ENCODE measurements at places on chromosomes 7 and 10.

DNA sequence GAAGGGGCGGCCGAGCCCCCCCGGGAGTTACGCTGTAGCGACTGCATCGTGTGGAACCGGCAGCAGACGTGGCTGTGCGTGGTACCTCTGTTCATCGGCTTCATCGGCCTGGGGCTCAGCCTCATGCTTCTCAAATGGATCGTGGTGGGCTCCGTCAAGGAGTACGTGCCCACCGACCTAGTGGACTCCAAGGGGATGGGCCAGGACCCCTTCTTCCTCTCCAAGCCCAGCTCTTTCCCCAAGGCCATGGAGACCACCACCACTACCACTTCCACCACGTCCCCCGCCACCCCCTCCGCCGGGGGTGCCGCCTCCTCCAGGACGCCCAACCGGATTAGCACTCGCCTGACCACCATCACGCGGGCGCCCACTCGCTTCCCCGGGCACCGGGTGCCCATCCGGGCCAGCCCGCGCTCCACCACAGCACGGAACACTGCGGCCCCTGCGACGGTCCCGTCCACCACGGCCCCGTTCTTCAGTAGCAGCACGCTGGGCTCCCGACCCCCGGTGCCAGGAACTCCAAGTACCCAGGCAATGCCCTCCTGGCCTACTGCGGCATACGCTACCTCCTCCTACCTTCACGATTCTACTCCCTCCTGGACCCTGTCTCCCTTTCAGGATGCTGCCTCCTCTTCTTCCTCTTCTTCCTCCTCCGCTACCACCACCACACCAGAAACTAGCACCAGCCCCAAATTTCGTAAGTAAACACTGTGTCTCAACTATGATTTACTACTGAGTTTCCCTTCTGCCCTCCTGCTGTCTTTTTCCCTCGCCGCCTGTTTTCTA is 666 bp downstream of the NRG3 start:
- no peak for DNase-seq

- no peak for DNase-seq
Measured at GRCh38 chr10:78568620-78569019, 500.1 kb upstream of the ZMIZ1 start.

DNA sequence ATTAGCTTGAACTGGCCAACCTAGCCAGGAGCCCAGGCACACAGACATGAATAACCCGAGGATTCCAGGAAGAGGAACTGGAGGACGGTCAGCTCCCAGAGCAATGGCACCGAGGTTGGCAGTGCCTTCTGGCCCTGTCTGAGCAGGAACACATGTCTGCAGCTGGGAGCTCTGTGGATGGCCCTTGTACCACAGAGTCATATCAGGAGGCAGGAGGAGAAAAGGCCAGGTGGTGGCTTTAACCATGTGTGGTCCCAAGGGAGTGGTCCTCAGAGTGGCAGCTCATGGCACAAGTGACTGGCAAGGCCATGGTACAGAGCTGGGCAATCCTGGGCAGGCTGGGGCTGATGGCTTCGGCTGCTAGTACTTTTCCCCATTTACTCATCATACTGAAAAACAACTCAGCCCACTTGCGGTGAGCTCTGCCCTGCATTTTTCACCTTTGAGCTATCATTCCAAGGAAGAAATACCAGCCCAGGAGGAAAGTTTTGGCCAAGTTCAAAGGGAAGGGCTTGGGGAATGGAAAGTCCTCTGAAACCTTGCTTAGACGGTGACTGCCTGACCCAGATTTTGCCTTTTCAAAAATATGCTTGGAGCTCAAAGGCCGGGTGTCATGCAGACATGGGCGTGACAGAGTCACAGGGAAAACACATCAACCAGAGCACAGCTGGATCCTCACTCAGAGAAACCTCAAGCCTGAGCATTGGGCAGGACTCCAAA is 25.7 kb upstream of the LOXL4 start:
- no peak for DNase-seq

DNA sequence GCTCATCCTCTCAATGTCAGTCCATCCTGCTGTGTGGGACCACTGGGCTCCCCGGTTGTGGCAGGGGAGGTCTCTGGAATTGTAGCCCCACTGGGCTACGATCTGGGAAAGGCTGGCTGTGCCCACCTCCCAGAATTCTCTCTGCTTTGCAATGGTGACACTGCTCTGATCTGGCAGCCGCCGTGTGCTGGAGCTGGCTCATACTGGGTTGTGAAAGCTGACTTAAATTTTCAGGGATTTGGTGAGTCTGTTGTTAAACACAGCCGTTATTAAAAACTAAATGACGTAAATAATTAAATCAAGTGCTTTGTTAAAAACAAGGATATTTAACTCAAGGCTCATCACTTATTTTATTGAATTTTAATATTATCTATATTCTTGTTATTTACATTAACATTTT is 160.0 kb downstream of the TAX1BP1 start:
- DNase-seq: no peak

DNA sequence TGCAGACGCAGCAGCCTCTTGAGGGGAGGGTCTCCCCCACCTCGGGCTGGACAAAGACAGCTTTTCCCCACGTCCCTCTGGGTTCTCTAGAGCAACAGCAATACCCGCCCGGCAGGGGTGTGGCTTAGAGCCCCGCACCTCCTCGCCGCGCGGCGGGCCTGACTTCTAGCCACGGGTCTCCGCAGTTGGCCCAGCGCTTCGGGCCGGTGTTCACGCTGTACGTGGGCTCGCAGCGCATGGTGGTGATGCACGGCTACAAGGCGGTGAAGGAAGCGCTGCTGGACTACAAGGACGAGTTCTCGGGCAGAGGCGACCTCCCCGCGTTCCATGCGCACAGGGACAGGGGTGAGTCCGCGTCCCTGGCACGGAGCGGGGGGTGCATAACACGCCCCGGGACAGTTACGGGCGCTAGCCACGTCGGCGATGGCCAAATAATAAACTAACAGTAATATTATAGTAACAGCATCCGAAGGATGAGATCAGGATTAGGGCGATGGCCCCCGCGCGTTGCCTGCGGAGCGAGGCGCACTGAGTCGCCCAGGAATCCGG is 1.2 kb downstream of the CYP2E1 start:
- no peak for DNase-seq

- no peak for DNase-seq
Measured at GRCh38 chr10:121678631-121679174, 80.5 kb upstream of the FGFR2 start.

DNA sequence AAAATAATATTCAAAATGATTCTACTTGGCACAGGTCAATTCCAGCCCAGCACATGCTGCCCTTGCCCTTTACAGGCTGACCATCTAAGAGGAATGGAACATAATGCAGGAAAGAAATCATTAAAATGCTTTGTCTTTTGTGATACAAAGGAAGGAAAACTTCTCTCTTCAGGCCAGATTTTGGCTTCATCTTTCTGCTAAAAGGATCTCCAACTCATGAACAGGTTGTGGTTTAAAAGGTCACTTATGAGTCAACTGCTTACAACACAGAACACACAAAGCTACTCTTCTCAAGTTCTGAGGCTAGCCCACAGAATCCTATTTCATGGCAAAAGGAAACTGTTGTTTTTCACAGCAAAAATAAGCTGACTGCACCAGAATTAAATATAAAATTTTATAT is 197.1 kb downstream of the DOCK4 start:
- no peak for DNase-seq

GRCh38 chr7:94298943-94299342 is 95.8 kb upstream of the COL1A2 start:
- DNase-seq: no peak

DNA sequence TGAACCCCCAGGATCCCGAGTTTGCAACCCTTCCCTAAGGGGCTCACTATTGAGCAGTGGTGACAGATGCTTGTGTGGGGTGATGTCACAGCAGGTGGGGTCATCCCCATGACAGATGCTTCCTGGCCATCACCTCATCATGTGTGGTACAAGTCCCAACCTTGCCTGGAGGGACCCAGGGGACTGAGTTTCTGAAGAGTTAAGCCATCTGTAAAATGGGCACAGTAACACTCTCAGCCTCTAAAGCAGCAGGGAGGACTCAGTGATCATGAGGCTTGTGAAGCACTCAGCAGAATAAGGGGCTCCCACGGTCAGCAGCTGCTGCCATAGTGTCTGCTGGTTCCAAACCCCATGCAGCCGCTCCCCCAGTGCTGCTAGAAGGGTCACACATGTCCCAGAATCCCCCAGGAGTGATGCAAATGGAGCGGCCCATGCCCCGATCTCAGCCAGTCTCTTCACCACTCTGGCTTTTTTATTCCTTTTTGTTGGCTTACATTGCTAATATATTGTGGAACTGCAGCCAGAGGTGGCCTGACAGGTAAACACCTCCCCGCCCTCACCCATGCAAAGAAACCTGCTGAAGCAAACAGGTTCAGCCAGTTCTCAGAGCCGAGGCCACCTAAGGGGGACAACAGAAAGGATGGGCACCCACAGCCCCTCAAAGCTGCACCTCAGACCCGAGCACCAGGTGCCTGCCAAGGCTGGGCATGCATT is 102.1 kb upstream of the PDGFA start:
- DNase-seq: no peak

DNA sequence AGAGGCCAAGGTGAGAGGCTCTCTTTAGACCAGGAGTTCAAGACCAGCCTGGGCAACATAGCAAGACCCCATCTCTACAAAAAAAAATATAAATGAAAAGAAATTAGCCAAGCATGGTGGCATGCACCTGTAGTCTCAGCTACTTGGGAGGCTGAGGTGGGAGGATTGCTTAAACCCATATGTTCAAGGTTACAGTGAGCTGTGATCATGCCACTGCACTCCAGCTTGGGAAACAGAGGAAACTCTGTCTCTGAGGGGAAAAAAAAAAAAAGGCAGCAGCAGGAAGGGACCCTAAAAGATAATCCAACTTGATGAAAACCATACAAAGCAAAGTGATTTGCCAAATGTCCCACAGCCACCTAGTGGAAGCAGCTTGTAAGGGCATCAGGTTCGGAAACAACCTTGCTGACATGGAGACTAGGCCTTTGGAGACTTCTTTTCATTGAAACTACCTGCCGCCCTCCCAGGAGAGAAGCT is 15.6 kb upstream of the PBLD start:
- no peak for DNase-seq

DNA sequence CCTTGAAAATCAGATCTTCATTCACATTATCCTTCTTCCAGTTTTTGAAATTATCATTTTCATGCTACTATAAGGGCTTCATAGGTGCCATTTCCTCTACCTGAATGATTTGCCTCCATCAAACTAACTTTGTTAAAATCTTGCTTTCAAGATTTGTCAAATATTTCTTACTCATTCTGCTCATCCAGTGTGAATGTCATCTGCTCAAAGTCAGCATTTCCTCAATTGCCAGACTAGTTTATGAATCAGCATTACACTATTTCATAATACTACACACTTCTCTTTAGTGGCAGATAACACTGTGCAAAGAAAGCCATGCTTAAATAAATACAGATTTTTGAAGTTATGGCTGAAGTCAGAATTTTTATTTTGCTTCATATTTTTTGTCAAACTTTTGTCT is 21.3 kb upstream of the LIPF start:
- no peak for DNase-seq

- DNase-seq: peak; percentile 59
Measured at GRCh38 chr7:90605055-90605454, 8.9 kb downstream of the CDK14 start.

DNA sequence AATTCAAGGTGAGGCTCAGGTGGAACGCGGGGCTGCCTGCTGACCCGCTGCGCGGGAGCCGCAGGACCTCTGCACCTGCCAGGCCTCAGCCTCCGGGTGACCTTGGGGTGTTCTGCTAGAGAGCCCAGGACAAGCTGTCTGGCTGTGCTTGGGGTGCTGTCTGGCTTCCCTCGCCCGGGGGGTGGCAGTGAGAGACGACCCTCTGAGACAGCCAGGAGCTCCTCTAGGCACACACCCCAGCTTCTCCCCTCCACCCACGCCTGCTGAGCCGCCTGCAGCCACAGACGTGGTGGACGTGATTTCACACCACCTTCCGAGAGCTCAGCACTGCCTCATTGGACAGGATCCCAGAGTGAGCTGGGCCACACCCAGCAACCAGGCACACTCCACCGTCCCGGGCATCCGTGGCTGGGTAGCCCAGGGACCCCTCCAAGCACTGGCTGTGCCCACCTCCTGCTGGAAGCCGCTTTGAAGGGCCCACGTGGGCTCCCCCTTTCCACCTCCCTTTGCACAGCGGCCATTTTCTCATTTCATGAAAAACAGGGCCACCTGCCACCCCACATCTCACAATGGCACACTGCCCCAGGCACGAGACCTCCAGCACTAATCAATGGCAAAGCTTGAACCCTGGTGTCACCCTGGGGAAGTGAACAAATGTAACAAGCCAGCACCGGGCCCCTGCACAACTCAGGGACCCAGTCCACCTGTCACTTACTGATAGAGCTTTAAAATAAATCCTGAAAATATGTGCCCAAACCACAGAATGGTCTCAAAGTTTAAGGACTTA is 35.0 kb downstream of the ZFAND2A start:
- DNase-seq: no peak

DNA sequence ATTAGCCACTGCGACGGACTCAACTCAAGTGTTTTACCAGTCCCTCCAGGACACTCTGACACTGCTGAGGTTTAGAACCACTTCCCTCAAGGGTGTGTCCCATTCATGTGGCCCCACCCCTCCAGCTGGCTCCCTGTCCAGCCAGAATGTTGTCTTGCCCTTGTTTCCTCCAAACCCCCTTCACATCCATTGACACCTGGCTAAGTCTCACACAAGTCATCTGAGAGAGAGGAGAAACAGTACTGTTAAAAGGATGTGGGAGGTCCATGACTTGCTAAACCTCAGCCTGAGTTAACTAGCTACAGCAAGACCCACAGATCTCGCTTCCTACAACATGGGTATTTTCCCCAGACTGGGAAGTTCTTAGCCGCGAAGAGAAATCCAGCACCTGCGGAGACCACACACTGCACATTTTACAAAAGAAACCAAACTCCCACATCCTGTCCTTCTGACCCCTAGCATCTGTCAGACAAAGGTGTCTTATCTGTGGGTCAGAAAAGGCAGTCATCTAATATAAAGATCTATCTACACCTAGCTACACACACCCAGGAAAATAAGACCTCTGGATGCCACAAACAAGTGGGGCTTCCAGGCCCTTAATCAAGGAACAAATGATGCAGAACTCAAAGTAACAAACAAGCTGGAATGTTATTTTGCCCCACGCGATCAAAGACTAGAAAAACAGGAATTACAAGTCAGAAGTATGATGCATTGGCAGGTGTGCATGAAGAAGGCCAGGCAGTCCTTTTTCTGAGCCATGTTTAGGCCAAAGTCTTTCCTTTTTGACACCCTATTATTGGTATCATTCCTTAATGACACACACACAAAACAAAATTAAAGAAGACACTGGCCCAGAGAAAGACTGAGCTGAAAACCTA is 13.9 kb downstream of the OSBPL3 start:
- no peak for DNase-seq

- DNase-seq: peak; percentile 4
Measured at GRCh38 chr7:117127585-117128168, 174.4 kb downstream of the ST7 start.

GRCh38 chr10:131175891-131176290 is 135.6 kb downstream of the TCERG1L start:
- no peak for DNase-seq

DNA sequence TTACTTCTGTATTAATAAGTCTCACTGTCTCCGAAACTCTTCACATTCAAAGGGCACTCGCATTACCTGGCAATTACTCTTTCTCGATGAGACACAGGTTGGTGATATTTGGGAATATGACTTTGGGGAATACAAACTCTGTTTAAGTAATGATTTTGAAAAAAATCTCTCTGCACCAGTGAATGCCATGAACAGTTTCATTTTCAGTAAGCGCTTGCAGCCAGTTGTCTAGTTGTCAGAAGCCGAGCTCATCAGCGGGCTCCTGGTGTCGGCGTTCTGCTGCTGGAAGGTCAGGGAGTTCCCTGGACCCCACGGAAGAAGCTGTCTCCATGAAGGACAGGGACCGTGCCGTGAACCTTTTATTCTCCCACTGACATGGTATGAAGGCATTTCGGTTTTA is 57.7 kb downstream of the PTPRE start:
- no peak for DNase-seq
